ENCODE measurements at places on chromosomes 3 and 15.

DNA sequence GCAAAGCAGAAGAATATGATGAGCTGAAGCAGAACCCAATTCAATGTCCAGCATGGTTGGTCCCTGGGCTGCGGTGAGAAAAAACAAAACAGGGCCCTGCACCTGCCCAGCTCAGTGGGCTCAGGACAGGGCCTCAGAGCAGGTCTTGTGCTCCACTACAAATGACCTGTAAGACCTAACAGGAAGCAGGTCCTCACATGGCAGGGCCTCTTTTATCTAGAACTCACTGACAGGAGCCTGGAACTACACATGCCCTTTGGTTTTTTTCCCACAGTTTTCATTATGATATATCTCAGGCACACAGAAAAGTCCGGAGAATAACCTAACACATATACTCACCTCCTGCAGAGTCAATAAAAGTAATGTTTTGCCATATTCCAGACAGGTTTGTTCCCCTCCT, 38.4 kb downstream of the CCDC12 start:
- no peak for DNase-seq

DNA sequence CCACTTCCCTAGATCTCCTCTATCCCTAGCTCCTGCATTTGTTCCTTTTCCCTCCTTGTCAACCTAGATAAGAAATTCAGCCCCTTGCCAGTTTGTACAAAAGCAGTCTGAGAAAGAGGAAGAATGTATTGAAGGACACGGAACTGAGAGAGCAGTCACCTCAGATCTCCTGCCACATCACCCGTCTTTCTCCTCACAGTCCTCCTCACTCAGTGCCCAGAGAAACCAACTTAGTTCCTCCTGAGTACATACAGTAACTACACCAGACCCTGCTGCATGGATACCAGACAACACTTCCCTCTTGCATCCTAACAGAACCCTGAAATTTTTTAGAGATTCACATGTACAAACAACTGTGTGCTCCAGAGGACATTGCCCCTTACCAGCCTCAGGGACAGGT, 563.6 kb upstream of the ADAMTS9 start:
- no peak for DNase-seq

DNA sequence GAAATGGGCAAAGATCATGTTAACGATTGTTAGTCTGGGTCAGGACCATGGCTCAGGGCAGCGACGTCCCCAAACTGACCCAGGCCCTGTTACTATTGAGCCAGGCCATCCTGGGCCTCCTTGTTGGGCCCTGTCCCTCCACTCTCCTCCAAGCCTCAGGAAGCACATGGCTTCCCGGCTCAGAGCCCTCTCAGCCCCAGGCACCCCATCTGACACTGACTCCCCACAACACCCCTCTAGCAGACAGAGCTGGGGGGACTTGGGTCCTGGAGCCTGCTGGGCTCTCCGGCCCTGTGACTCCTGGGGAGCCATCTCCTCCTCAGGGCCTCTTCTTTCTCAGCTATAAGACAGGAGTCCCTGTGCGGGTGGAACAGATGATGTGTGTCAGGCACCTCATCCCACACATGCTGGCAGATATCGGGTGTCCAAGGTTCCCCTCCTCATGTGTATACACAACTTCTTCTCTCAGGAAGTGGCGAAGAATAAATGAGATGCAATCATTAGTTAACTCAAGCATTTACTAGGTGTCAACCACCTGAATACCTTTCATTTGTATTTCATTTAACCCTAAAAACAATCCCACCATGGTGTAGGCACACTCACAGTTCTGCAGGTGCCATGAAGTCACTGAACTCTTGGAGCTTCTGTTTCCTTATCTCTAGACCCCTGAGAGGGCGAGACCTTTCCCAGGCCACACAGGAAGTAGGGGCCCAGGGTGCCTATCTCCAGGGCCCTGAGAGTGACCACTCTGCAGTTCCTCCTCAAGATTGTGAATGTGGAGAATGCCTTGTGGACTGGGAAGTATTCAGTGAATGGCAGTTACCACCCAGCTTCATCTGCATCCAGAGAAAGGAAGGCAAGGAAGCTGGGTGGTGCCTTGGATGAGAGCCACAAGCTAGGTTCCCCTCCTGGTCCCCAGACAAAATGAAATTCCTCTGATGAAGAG, 282.5 kb upstream of the TLE3 start:
- no peak for DNase-seq

DNA sequence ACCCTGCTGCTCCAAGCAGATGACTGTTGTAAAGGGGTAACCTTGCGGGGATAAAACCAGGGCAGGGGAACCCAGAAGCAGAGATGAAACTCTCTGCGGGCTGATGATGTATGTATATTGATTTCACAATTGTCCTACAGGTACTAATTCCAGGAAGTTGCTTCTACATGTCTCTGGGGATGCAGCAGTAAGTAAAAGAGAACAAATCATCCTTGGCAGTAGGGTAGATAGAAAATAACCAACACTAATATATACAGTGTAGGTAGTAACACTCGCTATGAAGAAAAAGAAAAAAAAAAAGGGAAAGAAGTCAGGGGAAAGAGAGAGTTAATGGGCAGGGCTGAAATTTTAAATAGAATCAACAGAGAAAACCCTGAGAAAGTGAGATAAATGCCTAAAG, 50.2 kb downstream of the EPHA3 start:
- no peak for DNase-seq

DNA sequence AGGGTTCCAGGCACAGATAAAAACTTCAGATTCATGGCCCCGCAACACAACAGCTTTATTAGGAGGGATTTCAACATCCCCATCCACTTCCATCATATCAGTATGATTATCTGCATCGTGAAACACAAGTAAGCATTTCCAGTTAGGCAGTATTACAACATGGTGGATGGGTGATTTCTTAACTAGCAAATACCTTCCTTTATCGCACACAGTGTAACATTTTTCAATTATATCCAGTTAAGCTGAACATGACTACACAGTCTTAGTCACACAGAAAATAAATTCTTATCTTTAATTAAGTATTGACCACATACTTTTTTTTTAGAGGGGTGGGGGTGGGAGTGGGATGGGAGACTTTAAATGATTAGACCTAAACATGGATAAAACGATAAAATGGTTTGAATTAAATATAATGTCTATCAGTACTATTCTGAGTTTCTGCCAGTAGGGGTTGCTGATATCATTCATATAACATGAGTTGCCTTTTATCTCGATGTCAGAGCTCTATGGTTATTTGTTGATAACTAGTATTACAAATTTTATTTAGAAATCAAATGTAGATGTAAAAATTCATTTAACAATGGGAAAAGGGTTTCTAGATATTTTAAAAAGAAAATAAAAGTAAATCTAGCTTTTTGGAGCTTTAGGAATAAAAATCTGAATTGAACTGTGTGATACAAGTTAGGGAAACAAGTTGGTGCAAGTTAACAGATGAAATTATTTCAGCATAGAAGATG, 146.6 kb downstream of the TBL1XR1 start:
- no peak for DNase-seq

DNA sequence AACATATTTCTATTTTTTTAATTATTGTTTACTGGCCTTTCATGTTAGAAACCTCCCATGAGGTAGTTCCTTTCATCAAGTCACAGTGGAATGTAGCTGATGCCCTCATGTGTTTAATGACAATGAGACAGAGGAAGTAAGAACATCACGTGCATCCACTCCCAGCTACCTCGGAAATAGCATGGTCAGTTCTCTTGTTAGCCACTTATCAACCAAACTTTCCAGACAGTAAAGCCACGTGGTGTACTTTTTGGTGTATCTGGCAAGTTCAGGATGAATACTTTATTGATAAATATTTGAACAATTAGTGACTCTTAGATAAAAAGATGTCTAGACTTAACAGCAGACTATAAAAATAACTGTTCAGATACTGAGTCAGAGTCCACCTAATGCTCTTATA, 781.7 kb downstream of the MECOM start:
- DNase-seq = no peak

GRCh38 chr3:194447161-194447560, 39.6 kb downstream of the ATP13A3 start:
- no peak for DNase-seq

DNA sequence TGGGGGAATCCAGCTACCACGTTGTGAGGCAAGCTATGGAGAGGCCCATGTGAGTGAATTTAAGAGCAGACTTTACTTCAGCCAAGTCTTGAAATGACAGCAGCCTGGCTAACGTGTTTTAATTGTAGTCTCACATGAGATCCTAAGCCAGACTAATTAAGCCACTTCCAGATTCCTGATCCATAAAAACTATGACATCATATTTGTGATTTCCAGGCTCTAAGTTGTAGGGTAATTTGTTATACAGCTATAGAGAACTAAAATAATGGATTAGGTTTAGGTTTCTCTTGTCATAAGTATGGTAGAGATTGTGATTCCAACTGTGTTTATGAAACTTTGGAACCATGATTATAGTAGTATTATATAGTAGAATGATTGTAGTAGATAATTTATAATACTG, 329.5 kb downstream of the DOCK3 start:
- DNase-seq = no peak

DNA sequence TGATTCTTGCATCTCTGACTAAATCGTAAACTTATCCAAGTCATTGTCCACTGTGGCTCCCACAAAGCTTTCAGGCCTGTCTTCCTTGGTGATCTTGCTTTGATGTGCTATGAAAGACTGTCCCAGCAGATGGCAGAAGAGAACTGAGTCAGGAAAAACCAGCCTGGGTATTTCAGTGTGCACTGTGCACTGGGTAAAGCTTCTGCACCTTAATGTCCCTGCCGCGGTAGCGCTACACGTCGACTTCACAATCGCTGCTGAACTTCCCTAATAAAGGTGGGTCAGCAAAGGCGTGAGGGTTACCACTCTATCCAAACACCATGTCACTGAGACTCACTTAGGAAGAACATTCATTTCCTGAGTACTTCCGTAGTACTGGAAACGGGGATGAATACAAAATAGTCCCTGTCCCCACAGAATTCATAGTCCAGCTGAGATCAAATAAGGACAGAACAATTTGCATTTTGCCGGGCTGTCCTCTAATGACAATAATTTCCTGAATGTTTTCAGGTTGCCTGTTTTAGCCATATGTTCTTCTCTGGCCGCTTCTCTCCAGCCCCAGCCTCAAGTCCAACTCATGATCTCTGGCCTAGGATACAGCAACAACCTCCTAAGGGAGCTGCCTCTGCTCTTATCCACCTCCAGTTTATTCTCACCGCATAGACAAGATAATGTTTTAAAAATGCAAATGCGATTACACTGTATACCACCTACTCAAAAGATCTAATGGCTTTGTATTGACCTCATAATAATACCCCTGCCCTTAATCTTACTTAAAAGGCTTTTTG, 83.6 kb upstream of the AKAP13 start:
- peak; percentile 32 for DNase-seq

DNA sequence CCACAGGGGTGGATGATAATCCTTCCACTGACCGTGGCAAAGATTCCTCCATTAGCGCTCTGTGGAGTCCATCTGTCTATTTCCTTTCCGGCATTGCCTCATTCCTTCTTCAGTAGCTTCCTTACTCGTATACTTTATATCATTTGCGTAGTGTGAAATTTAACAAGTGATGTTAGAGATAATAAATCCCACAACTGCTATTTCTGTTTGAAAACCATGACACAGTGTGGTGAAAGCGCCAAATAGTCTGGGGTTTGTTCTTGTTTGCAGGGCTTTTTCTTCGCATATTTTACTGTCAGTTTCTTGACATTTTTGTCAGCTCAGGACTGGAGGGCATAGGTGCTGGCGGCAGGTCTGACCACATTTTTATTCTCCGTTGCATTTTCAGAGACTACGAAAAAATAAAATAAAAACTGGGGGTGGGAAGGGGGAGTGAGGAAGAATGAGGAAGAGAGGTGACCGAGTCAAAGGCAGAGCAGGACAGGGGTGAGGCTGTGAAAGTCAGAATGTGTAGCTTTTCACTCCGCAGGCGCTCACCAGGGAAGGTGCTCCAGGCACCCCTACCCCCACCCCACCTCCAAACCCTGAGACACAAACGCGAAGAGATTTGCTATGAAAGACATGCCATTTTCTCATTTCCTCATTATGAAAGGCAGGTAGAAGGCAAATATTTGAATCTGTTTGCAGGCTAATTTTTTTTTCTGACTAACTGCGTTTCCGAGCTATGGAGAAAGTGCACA, 965.0 kb downstream of the MCTP2 start:
- no peak for DNase-seq

DNA sequence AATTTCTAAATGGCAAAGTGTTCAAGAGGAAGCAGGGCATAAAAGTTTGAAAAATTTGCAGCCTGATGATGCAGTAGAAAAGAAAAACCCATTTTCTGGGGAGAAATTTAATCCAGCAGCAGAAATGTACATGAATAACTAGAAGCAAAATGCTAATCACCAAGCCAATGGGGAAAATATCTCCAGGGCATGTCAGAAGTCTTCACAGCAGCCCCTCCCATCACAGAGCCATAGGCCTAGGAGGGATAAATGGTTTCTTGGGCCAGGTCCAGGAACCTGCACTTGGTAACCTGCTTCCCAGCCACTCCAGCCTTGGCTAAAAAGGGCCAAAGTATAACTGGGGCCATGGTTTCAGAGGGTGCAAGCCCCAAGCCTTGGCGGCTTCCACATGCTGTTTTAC, 22.6 kb downstream of the OSTN start:
- DNase-seq = no peak

- no peak for DNase-seq
These were observed 251.5 kb downstream of the KCNH8 start for GRCh38 chr3:19399836-19400235.

DNA sequence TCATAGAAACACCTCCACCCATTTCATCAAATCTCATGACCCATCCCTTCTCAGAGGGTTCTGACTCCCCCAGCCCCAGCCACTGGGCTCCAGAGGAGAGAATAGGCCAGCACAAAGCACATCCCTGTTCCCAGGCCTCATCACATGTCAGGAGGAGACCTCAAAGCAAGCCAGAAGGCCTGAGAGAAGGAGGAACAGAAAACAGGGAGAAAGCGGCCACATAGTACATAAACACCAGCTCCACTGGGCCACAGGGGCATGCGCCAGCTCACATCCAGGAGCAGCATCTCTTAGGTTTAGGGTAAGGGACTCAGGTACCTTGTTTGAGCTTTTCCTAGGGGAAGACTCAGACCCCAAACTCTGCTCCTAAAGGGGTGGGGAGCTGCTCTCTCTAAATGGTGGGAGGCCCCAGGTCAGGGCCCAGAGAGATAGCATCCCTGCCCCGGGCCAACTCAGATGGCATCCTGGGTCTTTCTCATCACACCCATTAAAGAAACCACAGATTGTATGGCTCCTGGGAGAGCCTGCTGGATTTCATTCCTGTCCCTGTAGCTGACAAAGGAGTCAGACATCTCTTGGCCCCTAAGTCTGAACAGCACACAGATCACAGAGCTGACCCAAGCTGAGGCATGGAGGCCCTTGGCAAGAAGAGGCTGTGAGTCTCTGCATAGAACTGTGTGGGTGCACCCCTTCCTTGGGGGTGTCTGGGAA, 2.5 kb downstream of the SHF start:
- DNase-seq = no peak

DNA sequence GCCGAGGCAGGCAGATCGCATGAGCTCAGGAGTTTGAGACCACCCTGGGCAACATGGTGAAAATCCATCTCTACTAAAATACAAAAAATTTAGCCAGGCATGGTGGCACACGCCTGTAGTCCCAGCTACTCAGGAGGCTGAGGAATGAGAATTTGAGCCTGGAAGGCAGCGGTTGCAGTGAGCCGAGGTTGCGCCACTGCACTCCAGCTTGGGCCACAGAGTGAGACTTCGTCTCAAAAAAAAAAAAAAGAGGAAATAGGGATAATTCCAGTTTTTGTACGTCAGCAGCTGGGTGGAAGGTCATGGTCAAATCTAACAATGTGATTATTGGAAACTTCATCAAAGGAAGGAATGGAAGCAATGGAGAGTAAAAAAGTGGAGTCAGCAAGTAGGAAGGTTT, 3.1 kb downstream of the CMC1 start:
- no peak for DNase-seq

GRCh38 chr3:52522651-52523251, 10.9 kb downstream of the NT5DC2 start:
- DNase-seq = no peak

GRCh38 chr3:31189971-31190370, 295.5 kb upstream of the GADL1 start:
- no peak for DNase-seq
